ENCODE measurements at places on chromosomes 3 and 15. TPM values are rescaled to one million over a fixed set of nuclear protein-coding genes. Genes with fewer than 3 reads are reported as not detected.

CX3CR1 gene
- total RNA-seq = not detected

SPG21 gene
- 95.5 TPM for total RNA-seq

SSR3 gene
- 520 TPM for total RNA-seq

CCDC54 gene
- 0.10 TPM for total RNA-seq

SERPINI1 gene
- total RNA-seq = 4.8 TPM

EID1 gene
- 216 TPM for total RNA-seq

PRSS50 gene
- total RNA-seq = not detected

EPHA3 gene
- total RNA-seq = 0.45 TPM

TMEM266 gene
- total RNA-seq = not detected

DPPA4 gene
- total RNA-seq = not detected

SHC4 gene
- 7.3 TPM for total RNA-seq

GP9 gene
- not detected for total RNA-seq

ALAS1 gene
- total RNA-seq = 48.3 TPM

MEX3B gene
- total RNA-seq = 4.6 TPM

PPM1L gene
- 5.1 TPM for total RNA-seq

ACTR8 gene
- total RNA-seq = 47.2 TPM

GOLGA8G gene
- total RNA-seq = 0.05 TPM

C3orf20 gene
- not detected for total RNA-seq

OIP5 gene
- total RNA-seq = 0.60 TPM

GCNT3 gene
- 41.3 TPM for total RNA-seq

LTF gene
- total RNA-seq = 299 TPM

ACOX2 gene
- total RNA-seq = not detected

PTX3 gene
- 12.5 TPM for total RNA-seq

SRGAP3 gene
- 5.4 TPM for total RNA-seq

NANOGP8 gene
- total RNA-seq = not detected

HPS3 gene
- total RNA-seq = 45.5 TPM

TXNRD3 gene
- total RNA-seq = 9.5 TPM

MOBP gene
- total RNA-seq = not detected

HDGFL3 gene
- 46.4 TPM for total RNA-seq

OR5K4 gene
- total RNA-seq = not detected

CCR4 gene
- total RNA-seq = not detected

SCAMP5 gene
- 0.69 TPM for total RNA-seq

CD86 gene
- not detected for total RNA-seq

CIB2 gene
- total RNA-seq = 8.2 TPM

GOLGA8S gene
- 0.10 TPM for total RNA-seq

CHL1 gene
- total RNA-seq = 1.0 TPM

EPB42 gene
- total RNA-seq = not detected

ZNF774 gene
- 2.4 TPM for total RNA-seq

PLAAT1 gene
- total RNA-seq = 0.20 TPM

All from renal cortical epithelial cell (primary cell).